ENCODE measurements at places on chromosomes 5 and 9. TPM values are rescaled to one million over a fixed set of nuclear protein-coding genes. Genes with fewer than 3 reads are reported as not detected.

Gene TEX48
- not detected for polyA plus RNA-seq

Gene PCSK1
- 3.8 TPM for polyA plus RNA-seq

Gene TMEM252
- not detected for polyA plus RNA-seq

Gene IFNK
- polyA plus RNA-seq, result not detected

Gene STPG3
- not detected for polyA plus RNA-seq

Gene PCDHAC1
- polyA plus RNA-seq, result 0.34 TPM

Gene ENTR1
- 34.9 TPM for polyA plus RNA-seq

Gene FAM163B
- polyA plus RNA-seq, result not detected

Gene C9orf153
- polyA plus RNA-seq, result 0.42 TPM

Gene C5orf52
- polyA plus RNA-seq, result not detected

Gene EIF4E1B
- polyA plus RNA-seq, result 1.5 TPM

- no peaks in the 10 kb centered on the region for H3K36me3 ChIP-seq
- no peak overlapping the region for H3K4me3 ChIP-seq
- H3K27ac ChIP-seq, result no peak overlapping the region
- no peak for DNase-seq
Measured at GRCh38 chr5:120923026-120923425, 458.9 kb downstream of the PRR16 start.

DNA sequence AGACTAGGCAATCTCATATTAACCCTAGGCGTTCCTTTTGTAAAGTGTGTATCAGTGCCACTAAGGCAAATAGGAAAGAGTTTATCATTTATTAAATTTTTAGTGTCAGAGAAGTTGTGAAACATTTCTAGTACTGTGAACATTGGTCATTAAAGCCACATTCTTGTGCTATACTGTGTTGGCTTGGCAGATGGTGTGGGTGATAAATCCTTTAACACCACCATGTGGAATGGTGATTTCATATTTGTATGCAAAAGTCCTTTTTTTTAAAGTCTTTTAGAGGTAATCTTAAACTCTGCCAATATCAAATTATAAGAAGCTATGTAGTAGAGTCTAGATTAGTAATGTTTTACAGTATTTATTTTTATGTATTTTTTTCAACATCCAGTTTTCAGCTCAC lies 18.1 kb downstream of the SLC12A2 start:
- H3K36me3 ChIP-seq, result no peaks in the 10 kb centered on the region
- H3K27ac ChIP-seq, result no peak overlapping the region
- DNase-seq, result no peak
- no peaks in the 10 kb centered on the region for H3K27me3 ChIP-seq
- H3K4me3 ChIP-seq, result no peak overlapping the region

DNA sequence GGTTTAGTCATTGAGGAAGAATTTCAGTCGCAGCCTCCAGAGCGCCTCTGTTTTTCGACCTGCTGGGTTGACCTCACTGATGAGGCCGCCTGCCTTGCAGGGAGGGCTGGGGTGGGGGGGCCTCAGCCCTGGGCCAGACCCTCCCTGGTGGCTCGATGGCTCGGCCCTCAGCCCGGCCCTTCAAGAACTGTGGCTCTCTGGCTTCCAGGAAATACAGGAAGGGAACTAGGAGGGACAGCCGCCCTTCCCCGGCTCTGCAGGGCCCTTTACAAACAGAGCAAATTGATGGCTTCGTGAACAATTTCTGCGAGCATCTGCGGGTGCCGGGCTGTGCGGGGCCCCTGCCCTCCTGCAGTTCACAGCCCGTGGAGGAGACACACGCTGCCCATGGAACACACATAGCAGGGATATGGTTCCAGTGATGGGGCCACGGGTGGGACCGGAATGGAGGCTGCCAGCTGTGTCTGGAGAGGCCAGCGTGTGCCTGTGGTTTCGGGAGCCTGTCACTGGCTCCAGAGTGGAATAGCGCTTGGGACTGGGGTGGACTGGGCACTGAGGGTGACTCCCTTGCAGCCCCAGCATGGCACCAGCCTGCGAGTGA lies 39.6 kb downstream of the COL5A1 start:
- peak; percentile 33 for DNase-seq
- no peaks in the 10 kb centered on the region for H3K4me1 ChIP-seq
- H3K4me3 ChIP-seq, result no peak overlapping the region
- H3K36me3 ChIP-seq, result no peaks in the 10 kb centered on the region
- H3K27me3 ChIP-seq, result no peaks in the 10 kb centered on the region
- H3K27ac ChIP-seq, result no peak overlapping the region

DNA sequence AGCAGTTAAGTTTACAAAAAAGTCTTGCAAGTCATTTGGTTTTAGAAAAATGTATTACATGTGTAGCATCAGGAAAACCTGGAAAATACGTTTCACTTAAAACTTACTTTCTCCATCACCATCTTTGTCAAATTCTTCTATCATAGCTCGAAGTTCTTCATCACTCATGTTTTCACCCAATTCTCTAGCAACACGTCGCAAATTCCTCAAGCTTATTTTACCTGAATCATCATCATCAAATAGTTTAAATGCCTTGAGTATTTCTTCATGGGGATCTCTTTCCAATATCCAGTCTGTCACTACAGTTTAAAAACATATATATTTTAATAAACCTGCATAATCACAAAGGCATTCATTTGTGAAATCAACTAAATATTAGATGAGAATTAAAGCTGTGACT lies 10.3 kb downstream of the CETN3 start:
- no peak for DNase-seq
- H3K27me3 ChIP-seq, result no peaks in the 10 kb centered on the region
- H3K36me3 ChIP-seq, result peaks cover 7% of the 10 kb centered on the region
- no peak overlapping the region for H3K4me3 ChIP-seq

- DNase-seq, result no peak
- H3K4me1 ChIP-seq, result no peaks in the 10 kb centered on the region
- no peak overlapping the region for H3K4me3 ChIP-seq
Measured at GRCh38 chr5:143442385-143442784, 38.9 kb upstream of the NR3C1 start.

GRCh38 chr5:11904265-11904906 lies at the start of gene CTNND2:
TSS of gene CTNND2 (minus strand) at chr5:11904446. CDS start at chr5:11903853, 593 bp downstream.
- DNase-seq, result peak; percentile 88
- H3K27me3 ChIP-seq, result no peaks in the 10 kb centered on the region
- peak within 1 kb of the TSS; percentile 70 for H3K4me3 ChIP-seq

GRCh38 chr9:127176631-127177030 lies 54.2 kb upstream of the ANGPTL2 start:
- no peak overlapping the region for H3K27ac ChIP-seq
- DNase-seq, result no peak
- no peaks in the 10 kb centered on the region for H3K4me1 ChIP-seq
- H3K36me3 ChIP-seq, result peaks cover 8% of the 10 kb centered on the region

DNA sequence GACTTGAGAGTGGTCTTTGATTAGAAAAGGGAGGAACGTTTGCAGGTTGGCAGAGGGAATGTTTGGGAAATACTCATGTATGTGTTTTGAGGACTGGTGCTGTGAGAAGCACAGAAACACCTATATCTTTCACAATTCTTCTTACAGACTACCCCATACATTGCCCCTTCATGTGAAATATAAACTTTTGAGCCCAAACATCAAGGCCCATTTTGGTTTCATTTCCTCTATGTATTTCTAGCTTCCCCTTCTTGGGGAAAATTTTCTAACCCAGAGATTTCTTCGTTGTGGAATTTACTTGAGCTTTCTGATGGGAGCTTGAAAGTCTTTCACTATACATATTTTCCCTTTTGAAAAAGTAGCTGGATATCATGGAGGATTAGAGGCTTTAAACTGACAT lies 67.6 kb downstream of the FYB1 start:
- no peaks in the 10 kb centered on the region for H3K4me1 ChIP-seq
- no peaks in the 10 kb centered on the region for H3K27me3 ChIP-seq
- no peak overlapping the region for H3K4me3 ChIP-seq
- DNase-seq, result no peak

- H3K4me3 ChIP-seq, result no peak overlapping the region
- no peak overlapping the region for H3K27ac ChIP-seq
- no peaks in the 10 kb centered on the region for H3K4me1 ChIP-seq
Measured at GRCh38 chr5:145739843-145740242, 95.3 kb downstream of the PRELID2 start.

- H3K27ac ChIP-seq, result peak overlapping the region; percentile 78
- DNase-seq, result no peak
- no peaks in the 10 kb centered on the region for H3K27me3 ChIP-seq
- no peak overlapping the region for H3K4me3 ChIP-seq
Measured at GRCh38 chr5:56356121-56356835, 123.1 kb upstream of the ANKRD55 start.

DNA sequence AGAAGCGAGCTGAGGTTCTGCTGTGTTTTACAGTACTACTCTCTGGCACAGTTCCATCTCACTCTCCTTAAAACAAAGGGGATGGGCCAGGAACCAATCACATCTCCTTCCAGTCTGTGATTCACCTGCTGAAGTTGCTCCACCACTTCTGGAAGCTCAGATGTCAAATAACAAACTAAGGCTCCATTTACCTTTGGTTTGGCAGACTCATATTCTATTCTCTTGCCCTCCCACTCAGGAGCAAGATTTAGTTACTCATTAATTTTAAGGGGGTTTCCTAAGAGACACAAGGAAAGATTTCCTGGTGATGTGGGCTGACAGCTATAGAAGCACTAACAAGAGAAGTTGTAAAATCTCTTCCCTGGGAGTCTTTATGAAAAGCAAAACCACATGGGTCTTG lies 37.8 kb upstream of the KIF2A start:
- no peaks in the 10 kb centered on the region for H3K27me3 ChIP-seq
- no peak overlapping the region for H3K4me3 ChIP-seq
- DNase-seq, result no peak
- no peaks in the 10 kb centered on the region for H3K36me3 ChIP-seq
- peaks cover 19% of the 10 kb centered on the region for H3K4me1 ChIP-seq

DNA sequence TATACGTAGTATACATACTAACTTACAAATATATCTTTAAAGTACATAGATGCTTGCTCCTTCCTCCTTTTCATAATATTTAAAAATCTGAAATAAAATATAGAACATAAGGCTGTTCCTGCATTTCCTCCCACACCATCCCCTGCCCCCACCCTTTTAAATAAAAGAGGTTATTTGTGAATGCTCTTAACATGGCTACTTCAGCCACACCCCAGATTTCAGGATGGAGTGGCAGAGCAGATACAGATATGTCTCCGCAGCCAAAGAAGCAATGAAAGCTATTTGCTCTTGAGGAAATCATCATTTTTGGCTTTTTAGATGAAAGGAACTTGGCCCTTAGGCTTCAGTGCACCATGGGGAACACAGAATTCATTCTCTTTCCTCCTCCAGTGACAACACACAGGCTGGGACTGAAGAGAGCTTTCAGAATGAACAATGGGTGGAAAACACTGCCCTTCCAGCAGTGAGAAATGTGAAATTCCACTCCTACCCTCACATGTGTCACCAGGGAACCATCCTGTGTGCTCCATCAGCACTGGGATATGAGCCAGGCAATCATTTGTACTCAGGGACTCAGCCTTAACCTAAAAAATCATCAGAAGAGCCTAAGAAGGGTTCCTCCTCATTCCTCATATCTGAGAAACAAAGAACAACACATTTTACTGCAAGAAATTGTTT lies 134.3 kb downstream of the PPP2R2B start:
- no peak for DNase-seq
- H3K27me3 ChIP-seq, result no peaks in the 10 kb centered on the region
- H3K4me3 ChIP-seq, result no peak overlapping the region

GRCh38 chr9:93507768-93508167 lies 54.4 kb upstream of the FAM120AOS start:
- no peaks in the 10 kb centered on the region for H3K36me3 ChIP-seq
- H3K27ac ChIP-seq, result no peak overlapping the region
- H3K27me3 ChIP-seq, result no peaks in the 10 kb centered on the region
- DNase-seq, result no peak
- H3K4me1 ChIP-seq, result no peaks in the 10 kb centered on the region

DNA sequence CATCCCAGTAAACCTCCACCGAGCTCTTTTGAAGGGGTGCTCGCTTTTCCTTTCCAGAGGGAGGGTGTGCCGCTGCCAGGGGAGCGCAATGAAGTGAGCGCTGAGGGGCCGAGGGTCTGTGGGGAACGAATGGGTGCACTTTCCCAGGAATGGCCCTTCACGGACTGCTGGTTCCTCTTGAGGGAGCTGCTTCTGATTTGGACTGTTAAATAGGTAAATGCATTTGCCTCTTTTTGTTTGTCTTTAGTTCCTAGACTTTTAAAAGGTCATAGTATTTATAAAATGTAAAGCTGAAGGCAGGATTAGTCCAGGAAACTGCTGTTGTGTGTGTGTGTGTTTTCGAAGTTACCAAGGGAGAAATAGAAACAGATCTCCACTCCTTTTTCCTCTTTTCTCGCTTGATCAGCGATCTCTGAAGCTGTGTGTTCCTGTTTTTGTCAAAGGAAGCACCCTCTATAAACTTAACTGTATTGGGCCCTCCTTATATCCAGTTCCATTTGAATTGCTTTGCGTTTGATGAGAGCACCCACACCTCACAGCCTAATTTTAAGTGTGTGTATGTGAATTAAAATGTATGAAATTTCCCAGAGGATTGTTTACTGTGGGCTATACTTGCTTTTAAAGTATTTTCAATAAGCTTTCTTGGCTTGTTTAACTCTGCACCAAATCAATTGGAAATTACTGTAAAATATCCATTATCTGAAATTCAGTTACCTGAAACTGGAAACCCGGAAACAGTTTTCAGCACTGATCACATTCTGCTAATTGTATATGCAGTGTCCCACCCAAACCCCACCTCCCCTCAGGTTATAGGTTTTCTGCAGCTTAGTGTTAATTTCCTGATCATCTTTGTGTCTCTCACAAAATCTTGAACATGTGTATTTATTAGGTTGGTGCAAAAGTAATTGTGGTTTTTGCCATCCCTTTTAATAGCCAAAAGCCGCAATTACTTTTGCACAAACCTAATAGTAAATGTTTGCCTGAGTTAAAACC lies 966 bp downstream of the SNX2 start:
- no peaks in the 10 kb centered on the region for H3K36me3 ChIP-seq
- no peaks in the 10 kb centered on the region for H3K4me1 ChIP-seq
- no peaks in the 10 kb centered on the region for H3K27me3 ChIP-seq
- H3K27ac ChIP-seq, result peak overlapping the region; percentile 87

GRCh38 chr9:29233193-29233592 lies 1659.9 kb upstream of the C9orf72 start:
- H3K27ac ChIP-seq, result no peak overlapping the region
- no peaks in the 10 kb centered on the region for H3K27me3 ChIP-seq
- no peaks in the 10 kb centered on the region for H3K4me1 ChIP-seq
- DNase-seq, result no peak
- H3K36me3 ChIP-seq, result no peaks in the 10 kb centered on the region

- no peaks in the 10 kb centered on the region for H3K4me1 ChIP-seq
- no peak overlapping the region for H3K27ac ChIP-seq
- no peaks in the 10 kb centered on the region for H3K36me3 ChIP-seq
- DNase-seq, result peak; percentile 43
- H3K27me3 ChIP-seq, result no peaks in the 10 kb centered on the region
Measured at GRCh38 chr9:93598647-93599241, 22.4 kb downstream of the PHF2 start.

DNA sequence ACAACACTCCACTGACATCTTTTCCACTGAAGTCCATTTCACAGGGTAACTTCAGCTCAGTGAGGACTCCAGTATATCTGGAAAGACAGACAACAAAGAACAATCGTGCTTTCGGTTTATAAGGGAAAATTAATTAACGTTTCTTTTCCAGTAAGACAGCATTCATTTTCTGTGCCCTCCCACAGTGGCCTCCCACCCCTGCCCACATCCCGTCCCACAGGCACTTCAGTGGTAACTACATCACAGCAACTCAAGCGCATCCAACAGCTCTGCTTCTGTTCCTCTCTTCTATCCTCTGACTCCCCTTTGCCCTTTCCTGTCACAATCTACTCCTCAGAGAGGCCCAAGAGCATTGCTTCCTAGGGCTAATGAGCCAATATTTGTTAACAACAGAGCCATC lies 40.3 kb downstream of the GLDC start:
- H3K27me3 ChIP-seq, result no peaks in the 10 kb centered on the region
- H3K4me1 ChIP-seq, result no peaks in the 10 kb centered on the region
- no peak for DNase-seq
- H3K4me3 ChIP-seq, result no peak overlapping the region
- no peaks in the 10 kb centered on the region for H3K36me3 ChIP-seq
- H3K27ac ChIP-seq, result no peak overlapping the region

- no peaks in the 10 kb centered on the region for H3K27me3 ChIP-seq
- no peak overlapping the region for H3K4me3 ChIP-seq
- no peak for DNase-seq
Measured at GRCh38 chr5:74055486-74056106, 429.6 kb downstream of the ARHGEF28 start.
